ENCODE measurements at places on chromosomes 1 and 21.

DNA sequence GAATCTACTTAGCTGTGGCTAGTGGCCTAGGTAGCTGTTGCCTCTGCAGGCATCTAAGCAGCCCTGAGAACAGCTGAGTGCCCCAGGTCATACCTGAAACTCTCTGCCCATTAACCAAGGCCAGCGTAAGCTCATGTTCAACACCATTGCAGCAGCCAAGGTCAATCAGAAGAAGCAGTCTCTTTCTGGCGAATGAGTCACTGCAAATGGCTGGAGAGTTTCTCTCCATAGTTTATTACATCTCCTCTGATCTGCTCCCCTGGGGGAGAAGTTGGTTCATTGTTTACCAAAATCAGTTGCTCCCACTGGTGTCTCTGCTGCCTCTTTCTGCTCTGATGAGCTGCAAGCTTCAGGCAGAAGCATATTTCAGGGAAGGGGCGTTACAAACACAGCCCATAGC, 6.9 kb upstream of the BCL9 start:
- no peaks in the 10 kb centered on the region for H3K36me3 ChIP-seq
- DNase-seq: no peak
- no peaks in the 10 kb centered on the region for H3K27me3 ChIP-seq
- H3K4me3 ChIP-seq: no peak overlapping the region

DNA sequence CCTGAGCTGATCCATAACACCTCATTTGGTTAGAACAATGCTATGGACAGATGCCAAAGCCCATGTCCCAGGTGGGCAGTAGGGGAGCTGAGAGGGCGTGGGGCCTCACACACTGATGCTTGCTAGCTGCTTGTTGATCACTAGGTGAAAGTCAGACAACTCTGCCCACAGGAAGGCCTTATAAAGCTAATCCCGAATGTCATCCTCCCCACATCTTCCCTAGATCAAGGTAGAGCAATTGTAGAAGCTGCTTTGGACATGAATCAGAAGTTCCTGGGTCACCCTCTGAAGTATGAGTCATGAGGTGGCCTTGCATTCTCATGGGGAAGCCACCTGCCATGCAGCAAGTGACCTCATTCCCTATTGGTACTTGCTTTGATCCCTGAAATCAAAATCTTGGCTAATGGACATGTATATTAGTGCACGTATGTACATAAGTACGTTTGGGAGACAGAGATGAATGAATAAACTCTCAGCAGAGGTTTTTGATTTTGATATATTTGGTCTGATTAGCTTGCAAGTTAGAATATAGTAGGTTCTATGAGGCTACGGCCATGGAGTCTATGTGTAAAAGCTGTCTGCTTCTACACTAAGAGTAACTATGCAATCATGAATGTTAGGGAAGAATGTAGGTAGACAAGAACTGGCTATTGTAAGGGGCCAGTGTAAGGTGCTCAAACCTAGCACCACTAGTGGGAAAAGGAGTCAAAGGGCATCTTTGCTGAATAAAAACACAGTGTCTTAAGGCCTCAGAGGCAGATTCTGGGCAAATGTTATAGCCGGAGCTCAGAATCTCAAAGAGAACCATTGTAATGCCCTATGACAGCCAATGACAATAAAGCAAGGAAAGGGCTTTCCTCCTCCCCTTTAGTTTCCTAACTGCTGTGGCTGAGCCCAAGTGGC, 52.6 kb downstream of the ABCA4 start:
- no peak overlapping the region for H3K27ac ChIP-seq
- peaks cover 48% of the 10 kb centered on the region for H3K27me3 ChIP-seq
- H3K36me3 ChIP-seq: peaks cover 6% of the 10 kb centered on the region
- peaks cover 5% of the 10 kb centered on the region for H3K4me1 ChIP-seq
- DNase-seq: no peak

DNA sequence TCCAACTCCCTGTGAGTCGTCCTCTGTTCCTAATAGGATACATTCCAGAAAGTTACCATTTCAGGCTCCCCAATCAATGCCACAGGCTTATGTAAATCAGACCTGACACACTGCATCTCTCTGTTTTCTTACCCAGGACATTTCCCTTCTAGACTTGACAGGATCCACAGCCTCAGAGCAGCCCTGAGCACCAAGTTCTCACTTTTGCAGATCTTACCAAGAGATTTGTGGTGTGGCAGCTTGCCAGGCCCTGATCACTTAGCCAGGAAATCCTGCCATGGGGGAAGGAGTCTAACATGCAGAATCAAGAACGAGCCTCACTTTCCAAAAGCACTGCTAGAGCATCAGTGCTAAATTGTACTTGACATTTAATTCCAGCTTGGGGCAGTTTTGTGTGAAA, 202.9 kb downstream of the TBX15 start:
- H3K27me3 ChIP-seq: no peaks in the 10 kb centered on the region
- no peaks in the 10 kb centered on the region for H3K36me3 ChIP-seq
- H3K4me1 ChIP-seq: no peaks in the 10 kb centered on the region
- H3K27ac ChIP-seq: no peak overlapping the region

- H3K27ac ChIP-seq: no peak overlapping the region
- DNase-seq: no peak
- H3K4me1 ChIP-seq: no peaks in the 10 kb centered on the region
- H3K27me3 ChIP-seq: peaks cover 10% of the 10 kb centered on the region
Measured at GRCh38 chr1:118250232-118250631, 65.2 kb upstream of the SPAG17 start.

- no peak for DNase-seq
- no peaks in the 10 kb centered on the region for H3K36me3 ChIP-seq
- H3K4me3 ChIP-seq: no peak overlapping the region
- peaks cover 59% of the 10 kb centered on the region for H3K27me3 ChIP-seq
Measured at GRCh38 chr1:208173749-208174148, 70.4 kb downstream of the PLXNA2 start.

GRCh38 chr1:93120614-93121013, 41.5 kb downstream of the MTF2 start:
- H3K27ac ChIP-seq: peak overlapping the region; percentile 24
- no peak for DNase-seq
- H3K36me3 ChIP-seq: peaks cover 3% of the 10 kb centered on the region
- H3K27me3 ChIP-seq: no peaks in the 10 kb centered on the region

- H3K4me1 ChIP-seq: peaks cover 39% of the 10 kb centered on the region
- no peaks in the 10 kb centered on the region for H3K27me3 ChIP-seq
- H3K27ac ChIP-seq: peak within 1 kb of the TSS; percentile 99
- peak; percentile 27 for DNase-seq
- H3K4me3 ChIP-seq: peak within 1 kb of the TSS; percentile 85
Measured at GRCh38 chr1:1213345-1214265, at the start of gene TNFRSF4. TNFRSF4 (minus strand) TSS chr1:1214153; CDS start chr1:1214127, 26 bp downstream.

- H3K4me1 ChIP-seq: no peaks in the 10 kb centered on the region
- H3K27ac ChIP-seq: no peak overlapping the region
- no peaks in the 10 kb centered on the region for H3K36me3 ChIP-seq
- H3K27me3 ChIP-seq: no peaks in the 10 kb centered on the region
- DNase-seq: no peak
Measured at GRCh38 chr1:177609953-177610352, 359.9 kb downstream of the SEC16B start.

GRCh38 chr1:207084701-207085180, 3.9 kb upstream of the C4BPB start:
- peaks cover 42% of the 10 kb centered on the region for H3K27me3 ChIP-seq
- H3K27ac ChIP-seq: no peak overlapping the region
- no peak for DNase-seq
- peaks cover 4% of the 10 kb centered on the region for H3K36me3 ChIP-seq
- peaks cover 15% of the 10 kb centered on the region for H3K4me1 ChIP-seq

DNA sequence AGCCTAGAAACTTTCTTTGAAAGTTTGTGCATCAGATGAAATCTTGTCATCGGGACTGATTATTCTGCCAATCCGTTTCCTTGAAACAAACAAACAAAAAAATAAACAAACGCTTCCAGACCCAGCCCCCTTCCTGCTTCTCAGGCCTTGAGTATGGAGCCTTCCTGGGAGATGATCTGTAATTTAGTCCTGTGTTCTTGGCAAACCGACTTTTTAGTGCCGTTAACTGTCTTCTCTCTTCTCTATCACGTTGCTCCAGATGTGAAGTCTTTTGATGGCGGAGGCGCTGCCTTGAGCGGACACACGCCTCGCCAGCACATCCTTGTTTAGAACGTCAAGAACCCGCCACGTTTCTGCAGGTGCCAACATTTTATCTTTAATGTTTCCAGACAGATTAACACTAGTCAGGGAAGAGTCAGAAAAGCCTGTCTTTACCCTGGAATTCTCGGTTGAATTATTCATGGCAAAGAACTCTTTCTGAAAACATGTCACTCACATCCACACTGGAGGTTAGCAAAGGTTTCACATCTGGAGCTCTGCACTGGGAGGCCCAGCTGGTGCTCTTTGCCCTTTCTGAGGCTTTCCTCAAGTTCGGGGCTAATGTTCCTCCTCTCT, 265.7 kb upstream of the C1orf174 start:
- no peak for DNase-seq
- H3K36me3 ChIP-seq: no peaks in the 10 kb centered on the region
- peaks cover 66% of the 10 kb centered on the region for H3K27me3 ChIP-seq
- H3K27ac ChIP-seq: peak overlapping the region; percentile 63
- H3K4me1 ChIP-seq: no peaks in the 10 kb centered on the region
- no peak overlapping the region for H3K4me3 ChIP-seq

GRCh38 chr1:89671775-89672488, 39.0 kb downstream of the LRRC8C start:
- H3K36me3 ChIP-seq: peaks cover 6% of the 10 kb centered on the region
- peaks cover 64% of the 10 kb centered on the region for H3K4me1 ChIP-seq
- H3K27me3 ChIP-seq: no peaks in the 10 kb centered on the region

DNA sequence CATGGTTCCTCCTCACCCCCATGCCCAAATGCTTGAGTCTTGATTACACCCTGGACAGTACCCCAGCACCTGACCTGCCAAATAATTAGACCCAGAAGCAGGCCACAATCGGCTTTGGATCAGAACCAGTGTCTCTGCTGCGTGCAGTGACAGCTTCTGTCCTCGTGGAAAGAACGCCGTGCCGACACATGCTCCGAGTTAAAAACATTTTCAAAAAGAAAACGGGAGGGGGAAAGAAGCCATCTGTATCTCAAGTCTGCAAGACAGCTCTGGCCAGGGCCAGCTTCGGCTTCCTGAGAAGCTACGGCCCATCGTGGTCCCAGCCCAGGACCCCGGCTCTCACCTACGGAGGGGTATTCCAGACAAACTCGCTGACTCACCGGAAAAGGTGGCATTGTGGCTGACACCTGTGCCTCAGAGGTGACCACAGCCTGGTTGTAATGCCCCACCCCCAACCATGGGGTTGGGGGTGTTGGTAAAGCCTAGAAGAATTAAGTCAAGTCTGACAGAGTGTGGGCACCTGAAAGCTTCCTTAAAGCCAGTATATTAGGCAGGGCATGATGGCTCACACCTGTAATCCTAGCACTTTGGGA, 25.8 kb downstream of the SSBP3 start:
- DNase-seq: no peak
- no peak overlapping the region for H3K4me3 ChIP-seq
- H3K4me1 ChIP-seq: peaks cover 41% of the 10 kb centered on the region
- H3K36me3 ChIP-seq: peaks cover 2% of the 10 kb centered on the region
- H3K27me3 ChIP-seq: no peaks in the 10 kb centered on the region

- DNase-seq: no peak
- H3K27me3 ChIP-seq: no peaks in the 10 kb centered on the region
- H3K27ac ChIP-seq: no peak overlapping the region
- no peaks in the 10 kb centered on the region for H3K36me3 ChIP-seq
- H3K4me3 ChIP-seq: no peak overlapping the region
Measured at GRCh38 chr1:216587715-216588114, 135.5 kb downstream of the ESRRG start.

GRCh38 chr1:17335821-17336710, 28.1 kb downstream of the PADI4 start:
- H3K36me3 ChIP-seq: peaks cover 7% of the 10 kb centered on the region
- H3K4me1 ChIP-seq: no peaks in the 10 kb centered on the region
- H3K27me3 ChIP-seq: peaks cover 59% of the 10 kb centered on the region

- no peak overlapping the region for H3K4me3 ChIP-seq
- no peak for DNase-seq
- peaks cover 12% of the 10 kb centered on the region for H3K27me3 ChIP-seq
- H3K4me1 ChIP-seq: no peaks in the 10 kb centered on the region
- no peaks in the 10 kb centered on the region for H3K36me3 ChIP-seq
Measured at GRCh38 chr21:38402291-38402690, 96.0 kb downstream of the ERG start.

DNA sequence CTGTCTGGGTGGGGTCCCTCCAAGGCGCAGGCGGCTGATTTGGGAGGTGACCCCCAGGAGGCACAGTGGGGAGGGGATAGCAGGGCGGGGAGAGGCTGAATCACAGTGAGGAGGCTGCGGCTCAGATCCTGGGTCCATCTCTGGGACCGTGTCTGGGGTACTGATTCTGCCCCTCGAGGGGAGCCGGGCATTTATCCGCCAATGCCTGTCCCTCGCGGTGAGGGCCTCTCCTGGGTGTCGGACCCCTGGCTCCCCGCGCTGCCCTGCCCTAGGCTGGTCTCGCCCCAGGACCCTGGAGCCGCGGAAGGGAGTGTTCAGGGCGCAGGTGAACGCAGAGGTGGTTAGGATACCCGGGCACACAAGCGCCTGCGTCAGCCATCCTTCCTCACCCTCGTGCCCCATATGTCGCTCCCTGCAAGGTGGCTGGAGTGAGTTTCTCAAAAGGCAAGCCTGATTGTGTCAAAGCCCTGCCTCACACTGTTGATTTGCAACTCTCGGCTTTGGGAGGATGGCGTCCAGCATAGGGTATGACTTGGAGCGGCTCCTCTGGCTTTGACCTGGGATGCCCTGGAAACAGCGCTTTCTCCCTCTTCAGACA, 530.9 kb downstream of the PTPRU start:
- H3K27ac ChIP-seq: no peak overlapping the region
- peaks cover 44% of the 10 kb centered on the region for H3K27me3 ChIP-seq
- no peaks in the 10 kb centered on the region for H3K4me1 ChIP-seq
- H3K4me3 ChIP-seq: no peak overlapping the region

DNA sequence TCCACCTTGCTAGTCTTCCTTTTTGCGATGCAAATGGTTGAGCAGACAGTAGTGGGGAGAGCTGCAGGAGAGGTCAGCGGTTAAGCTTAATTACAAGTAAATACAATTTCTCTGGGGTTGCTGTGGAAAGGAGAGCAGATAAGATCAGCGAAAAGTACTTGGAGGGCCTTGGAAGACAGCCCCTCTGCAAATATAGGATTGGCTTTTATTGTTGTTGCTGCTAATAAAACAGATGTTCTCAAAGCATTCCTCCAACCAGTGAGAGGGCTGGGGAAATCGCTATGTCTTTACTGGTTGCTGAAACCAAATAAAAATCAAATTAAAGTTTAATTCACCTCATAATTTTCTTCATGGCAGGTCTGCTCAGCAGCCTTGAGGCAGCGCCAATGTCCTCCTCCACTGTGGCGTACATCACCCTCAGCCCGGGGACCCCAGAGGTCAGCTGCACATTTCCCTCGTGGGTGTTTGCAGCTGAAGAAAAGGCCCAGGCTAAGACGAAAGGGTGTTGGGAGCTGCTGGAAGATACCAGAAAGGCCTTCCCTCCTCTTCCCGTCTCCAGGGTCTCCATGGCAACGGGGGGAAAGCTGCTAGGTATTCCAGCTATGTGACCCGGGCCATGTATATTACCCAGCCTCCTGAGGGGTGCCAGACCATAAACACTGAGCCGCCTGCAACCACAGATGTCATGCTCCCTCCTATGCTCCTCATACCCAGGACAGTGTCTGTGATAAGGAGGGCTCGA, 54.6 kb upstream of the POU2F1 start:
- no peak overlapping the region for H3K4me3 ChIP-seq
- no peak overlapping the region for H3K27ac ChIP-seq
- H3K36me3 ChIP-seq: peaks cover 8% of the 10 kb centered on the region
- H3K4me1 ChIP-seq: peaks cover 7% of the 10 kb centered on the region
